ENCODE measurements at places on chromosomes 6 and 20.

DNA sequence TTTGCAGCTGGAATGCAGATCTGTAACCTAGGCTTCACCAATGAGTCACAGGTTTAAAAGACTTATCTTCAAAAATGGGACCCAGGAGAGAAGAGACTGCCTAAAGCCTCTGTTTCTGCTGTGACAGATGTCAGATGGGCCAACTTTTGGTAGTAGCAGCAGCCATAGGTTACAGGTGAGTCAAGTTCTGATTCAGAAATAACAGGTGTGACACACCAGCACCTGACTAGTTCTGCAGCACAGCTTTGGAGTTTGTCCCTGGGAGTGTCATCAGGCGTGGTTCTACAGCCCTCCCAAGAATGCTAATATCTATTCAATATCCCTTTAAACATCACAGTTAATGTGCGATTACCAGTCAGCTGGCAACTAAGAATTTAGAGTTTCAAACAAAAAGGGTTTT lies 121.9 kb upstream of the BTN3A2 start:
- no peak for DNase-seq

DNA sequence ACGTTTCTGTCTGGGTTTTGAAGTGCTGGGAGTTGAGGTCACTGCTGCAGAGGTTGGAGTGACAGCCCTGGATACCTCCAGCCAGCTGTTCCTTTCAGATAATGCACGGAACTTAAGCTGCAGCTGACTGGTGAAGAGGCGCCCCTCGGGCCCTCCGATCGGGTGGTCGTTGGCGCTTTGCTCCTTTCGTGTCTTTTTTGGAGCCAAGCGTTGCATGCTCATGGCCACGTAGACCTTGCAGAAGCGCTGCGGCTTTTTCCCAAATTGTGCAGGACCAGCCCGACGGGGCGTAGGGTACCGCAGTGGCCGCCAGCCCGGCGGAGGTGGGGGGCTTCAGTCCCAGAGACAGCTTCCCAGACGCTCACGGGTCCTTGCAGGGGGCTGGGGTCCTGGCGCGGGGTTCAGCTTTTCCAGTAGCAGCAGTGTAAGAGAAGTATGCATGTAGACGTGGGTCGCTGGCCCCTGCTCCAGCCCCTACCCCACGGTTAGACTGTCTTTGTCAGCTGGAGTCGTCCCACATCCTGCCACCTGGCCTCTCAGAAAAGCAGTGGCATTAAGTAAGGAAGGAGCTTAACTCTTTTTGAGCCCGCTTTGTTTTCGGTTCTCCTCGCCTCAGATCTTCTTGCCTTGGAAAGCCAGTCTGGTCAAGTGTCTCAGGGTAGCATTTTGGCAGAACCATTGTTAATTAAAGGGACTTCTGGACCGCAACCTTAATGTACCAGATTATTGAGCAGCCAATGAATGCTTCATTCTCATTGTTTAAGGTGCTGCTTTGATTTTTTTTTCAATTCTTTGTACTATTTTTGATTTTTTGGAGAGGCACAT lies 838 bp downstream of the TNFAIP3 start:
- peak; percentile 69 for DNase-seq

- DNase-seq = no peak
These were observed 2.2 kb downstream of the PCED1A start for GRCh38 chr20:2838170-2838797.

GRCh38 chr6:33689879-33690278 lies 21.6 kb downstream of the UQCC2 start:
- no peak for DNase-seq

- DNase-seq = no peak
These were observed 133.8 kb upstream of the CCN2 start for GRCh38 chr6:132084811-132085509.

DNA sequence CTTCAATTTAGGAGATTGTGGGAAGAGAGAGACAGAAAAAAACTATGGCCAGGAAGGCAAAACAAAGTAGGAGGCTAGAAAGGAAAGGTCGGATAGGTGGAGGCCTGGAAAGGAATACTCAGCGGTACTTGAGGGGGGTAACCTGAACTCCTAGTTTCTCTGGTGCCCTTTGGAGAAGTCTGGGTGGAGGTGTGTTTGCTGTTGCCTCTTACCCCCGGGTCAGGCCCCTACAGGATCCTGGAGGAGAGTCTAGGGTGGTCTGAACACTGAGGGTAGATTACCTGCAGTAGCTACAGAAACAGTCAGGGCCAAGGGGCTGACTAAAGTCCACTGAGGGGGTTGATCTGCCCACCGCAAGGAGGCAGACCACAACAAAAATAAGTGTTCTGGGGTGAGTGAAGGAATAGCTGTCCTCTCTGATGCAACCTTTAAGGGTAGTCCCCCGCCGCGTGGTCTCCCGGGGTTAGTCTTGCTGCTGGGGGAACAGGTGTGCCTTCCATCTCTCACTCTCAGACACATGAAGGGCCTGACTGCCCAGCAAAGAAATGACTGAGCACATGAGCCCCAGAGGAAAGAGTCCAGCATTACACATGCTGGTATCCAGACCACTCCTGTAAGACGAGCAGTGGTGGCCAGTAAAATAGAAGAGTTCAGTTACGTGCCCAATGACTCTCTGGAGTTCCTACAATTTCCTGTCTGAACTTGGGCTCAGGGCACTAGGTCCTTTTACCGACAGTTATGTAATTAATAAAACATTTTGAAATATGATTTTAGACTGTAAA lies 59.5 kb downstream of the MTHFD1L start:
- no peak for DNase-seq

- DNase-seq = no peak
These were observed 146.6 kb downstream of the BCAS1 start for GRCh38 chr20:53923566-53924369.

- no peak for DNase-seq
These were observed 5.4 kb downstream of the DSE start for GRCh38 chr6:116376149-116376548.

- no peak for DNase-seq
These were observed 29.6 kb downstream of the TAB2 start for GRCh38 chr6:149347067-149347466.

GRCh38 chr6:27251112-27251605 lies 3.7 kb downstream of the PRSS16 start:
- peak; percentile 21 for DNase-seq

- no peak for DNase-seq
These were observed 14.9 kb downstream of the SYCP2L start for GRCh38 chr6:10901770-10902169.

DNA sequence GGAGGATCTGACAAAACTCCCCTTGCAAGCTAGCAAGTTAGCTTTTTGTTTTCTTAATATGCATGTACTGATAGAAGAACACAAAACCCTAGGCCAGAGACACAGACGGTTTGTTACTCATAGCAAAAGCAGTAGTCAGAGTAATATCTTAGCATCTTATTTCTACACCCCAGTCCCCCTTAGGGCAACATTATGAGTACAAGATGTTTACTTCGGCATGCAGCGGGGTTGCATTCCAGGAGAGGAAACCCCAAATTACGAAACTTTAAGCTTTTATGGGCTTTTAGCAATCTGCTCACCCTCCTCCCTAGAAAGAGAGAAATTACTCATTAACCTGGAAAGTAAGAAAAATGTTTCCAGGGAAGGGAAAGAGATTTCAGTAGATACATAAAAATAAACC lies 1286.9 kb downstream of the EPHA7 start:
- DNase-seq = no peak

DNA sequence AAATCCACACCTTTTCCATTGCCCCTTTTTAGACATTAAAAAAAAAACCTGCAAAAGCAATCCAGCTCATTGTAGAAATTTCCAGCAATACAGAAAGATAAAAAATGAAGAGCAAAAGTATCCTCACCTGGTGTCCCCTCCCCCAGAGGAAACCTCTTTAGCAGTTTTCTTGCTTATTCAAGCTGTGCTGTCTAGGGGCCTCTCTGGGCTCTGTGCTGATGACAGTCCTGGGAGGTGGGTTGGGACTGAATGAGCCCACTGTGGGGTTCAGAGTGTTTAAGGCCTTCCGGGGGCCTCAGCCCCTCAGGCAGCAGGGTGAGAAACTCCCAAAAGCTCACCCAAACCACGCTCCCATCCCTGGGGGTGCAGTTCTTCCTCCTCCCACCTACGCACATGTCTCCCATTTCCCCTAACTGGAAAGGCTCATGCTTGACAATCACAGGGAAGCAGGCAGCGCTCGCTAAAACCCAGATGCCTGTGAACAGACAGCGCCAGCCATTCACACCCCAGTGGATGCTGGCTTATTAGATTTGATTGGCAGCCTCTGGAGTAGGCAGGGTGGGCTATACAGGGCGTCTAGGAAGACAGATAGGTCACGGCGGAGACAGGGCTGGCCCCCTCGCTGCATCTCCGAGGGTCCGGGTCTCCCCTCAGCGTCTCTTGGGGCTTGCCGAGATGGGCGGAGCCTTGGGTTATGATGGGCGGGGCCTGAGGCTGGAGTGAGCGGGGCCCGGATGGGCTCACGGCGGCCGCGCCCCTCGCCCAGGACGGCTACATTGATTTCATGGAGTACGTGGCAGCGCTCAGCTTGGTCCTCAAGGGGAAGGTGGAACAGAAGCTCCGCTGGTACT lies 4.6 kb downstream of the GUCA1A start:
- no peak for DNase-seq

GRCh38 chr20:57837208-57838035 lies 127.6 kb upstream of the PMEPA1 start:
- no peak for DNase-seq

DNA sequence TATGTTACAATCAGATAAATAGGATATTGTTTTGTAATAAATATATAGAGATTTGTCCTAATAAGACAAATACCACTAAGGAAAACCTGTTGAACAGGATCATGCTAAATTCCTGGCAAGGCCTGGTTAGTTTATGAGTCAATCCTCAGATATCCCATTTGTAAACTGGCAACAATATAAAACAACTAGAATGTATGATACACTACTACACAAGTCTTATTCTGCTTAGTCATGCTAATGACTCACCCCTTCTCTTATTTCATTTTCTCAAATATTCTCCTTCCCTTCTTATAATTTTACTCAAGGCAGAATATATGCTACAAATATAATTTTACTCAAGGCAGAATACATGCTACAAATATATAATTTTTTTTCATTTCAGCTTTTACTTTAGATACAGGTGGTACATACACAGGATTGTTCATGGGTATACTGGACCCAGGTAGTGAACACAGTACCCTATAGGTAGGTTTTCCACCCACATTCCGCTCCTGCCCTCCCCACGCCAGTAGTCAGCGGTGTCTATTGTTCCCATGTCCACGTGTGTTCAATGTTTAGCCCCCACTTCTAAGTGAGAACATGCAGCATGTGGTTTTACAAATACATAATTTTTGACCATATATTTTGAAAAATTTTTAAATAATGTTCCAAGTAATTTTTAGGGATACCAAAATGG lies 6.3 kb downstream of the OSER1 start:
- peak; percentile 93 for DNase-seq

- no peak for DNase-seq
These were observed 447.3 kb upstream of the GJE1 start for GRCh38 chr6:141685416-141685815.

DNA sequence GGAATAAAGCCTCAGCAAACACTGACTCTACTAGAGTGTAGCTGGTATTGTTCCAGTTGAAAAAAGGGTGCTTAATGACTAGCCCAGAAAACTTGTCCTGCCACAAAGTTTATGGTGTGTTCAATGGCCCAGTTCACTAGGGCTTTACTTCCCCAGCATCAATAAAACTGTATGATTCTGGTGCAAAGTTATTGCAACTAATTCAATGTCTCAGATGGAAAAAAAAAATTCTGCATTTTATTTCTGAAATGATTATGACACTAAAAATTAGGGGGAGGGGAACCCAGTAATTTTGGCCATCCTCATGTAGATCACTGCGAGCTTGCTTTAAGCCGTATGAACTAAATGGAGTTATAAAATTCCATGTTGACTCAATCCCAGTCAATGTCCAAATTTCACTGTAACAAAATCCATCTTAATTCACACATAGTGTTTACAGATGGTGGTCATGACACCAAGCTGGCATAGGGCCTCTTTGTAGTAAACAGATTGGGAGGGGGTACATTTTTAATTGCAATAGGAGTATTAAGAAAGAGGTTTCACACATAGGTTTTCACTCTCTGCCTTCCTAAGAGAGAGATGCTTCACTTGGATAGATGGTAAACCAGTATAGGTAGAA lies 41.2 kb downstream of the PTPRK start:
- DNase-seq = no peak

- no peak for DNase-seq
These were observed 229.7 kb downstream of the FOXA2 start for GRCh38 chr20:22354647-22355046.

All from DMS53 (cell line).